ENCODE measurements at places on chromosomes 13 and 19.

GRCh38 chr13:80040981-80041317 is 300.0 kb downstream of the SPRY2 start:
- DNase-seq, result no peak

- no peak for DNase-seq
These were observed 149.8 kb upstream of the SLITRK1 start for GRCh38 chr13:84032116-84032515.

GRCh38 chr13:109761695-109762094 is 24.7 kb downstream of the IRS2 start:
- DNase-seq, result no peak

- no peak for DNase-seq
These were observed 20.2 kb downstream of the CARM1 start for GRCh38 chr19:10891405-10892086.

DNA sequence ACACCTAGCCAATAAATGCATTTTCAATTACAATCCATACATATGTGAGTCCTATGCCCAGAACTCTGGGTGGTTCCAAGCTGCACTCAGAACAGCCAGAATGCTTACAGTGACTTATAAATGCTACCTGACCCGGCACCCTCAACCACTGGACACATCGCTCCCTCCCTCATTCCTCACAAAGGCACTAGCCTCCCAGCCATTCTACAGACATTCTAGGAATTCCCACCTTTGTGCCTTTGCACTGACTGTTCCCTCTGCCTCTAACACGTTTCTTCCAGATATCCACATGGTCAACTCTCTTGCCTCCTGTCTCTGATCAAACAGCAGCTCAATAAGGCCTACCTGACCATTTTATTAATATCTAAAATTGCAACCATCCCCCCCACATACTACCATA is 99.9 kb downstream of the LHFPL6 start:
- no peak for DNase-seq

DNA sequence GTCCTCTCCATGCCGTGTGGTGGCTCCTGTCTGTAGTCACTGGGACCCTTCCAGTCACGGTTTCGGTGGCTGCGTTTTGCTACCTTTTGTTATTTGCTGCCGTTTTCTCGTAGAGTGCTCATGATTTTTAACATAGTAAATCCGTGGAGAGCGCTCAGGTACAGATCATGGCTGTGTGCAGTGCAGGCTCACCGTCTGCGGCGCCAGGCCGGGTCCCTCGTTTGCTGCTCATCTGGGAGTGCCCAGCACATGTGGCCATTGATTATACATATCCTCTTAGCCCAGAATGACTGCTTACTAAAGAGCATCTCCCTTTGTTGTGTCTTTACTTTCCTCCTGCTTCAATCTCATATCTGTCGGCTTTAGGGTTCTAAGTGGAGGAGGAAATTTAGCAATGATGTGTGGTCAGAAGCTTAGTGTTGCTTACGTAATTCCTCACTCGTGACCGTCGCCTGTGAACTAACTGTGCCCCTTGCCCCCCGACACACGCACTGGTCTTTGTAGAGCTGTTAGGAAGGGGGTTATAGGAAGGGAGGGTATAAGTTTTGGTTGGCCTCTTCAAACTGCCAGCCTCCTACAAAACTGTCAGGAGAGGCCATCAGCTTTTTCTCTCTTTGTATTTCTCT is 31.8 kb downstream of the TFDP1 start:
- no peak for DNase-seq

Data from activated CD4-positive, alpha-beta T cell treated with anti-CD3 and anti-CD28 coated beads, Interleukin-10, Interleukin-2, amounts not matched to agents 100 ng/mL and 50 ng/mL, durations not matched to agents 16 hours and 8 hours (primary cell).